PC-9 (cell line): ENCODE measurements at places on chromosomes 4 and X. TPM values are rescaled to one million over a fixed set of nuclear protein-coding genes. Genes with fewer than 3 reads are reported as not detected.

DNA sequence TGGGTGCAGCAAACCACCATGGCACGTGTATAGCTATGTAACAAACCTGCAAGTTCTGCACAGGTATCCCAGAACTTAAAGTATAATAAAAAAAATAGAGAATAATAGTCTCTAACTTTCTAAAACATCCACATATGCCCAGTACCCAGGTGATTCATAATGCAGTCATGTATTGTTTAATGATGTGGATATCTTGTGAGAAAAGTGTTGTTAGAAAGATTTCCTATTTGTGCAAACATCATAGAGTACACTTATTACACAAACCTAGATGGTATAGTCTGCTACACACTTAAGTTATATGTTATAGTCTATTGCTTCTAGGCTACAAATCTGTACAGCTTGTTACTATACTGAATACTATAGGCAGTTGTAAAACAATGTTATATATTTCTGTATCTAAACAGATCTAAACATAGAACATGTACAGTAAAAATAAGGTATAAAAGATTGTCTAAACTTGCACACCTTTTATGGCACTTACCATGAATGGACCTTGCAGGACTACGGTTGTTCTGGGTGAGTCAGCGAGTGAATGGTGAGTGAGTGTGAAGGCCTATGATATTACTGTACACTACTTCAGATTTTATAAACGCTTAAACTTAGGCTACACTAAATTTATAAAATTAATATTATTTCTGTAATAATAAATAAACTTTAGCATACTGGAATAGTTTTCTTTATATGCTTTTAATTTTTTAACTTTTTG, 232.2 kb upstream of the SLIT2 start:
- no peak for DNase-seq

- DNase-seq: no peak
Measured at GRCh38 chr4:7103607-7104365, 35.9 kb upstream of the GRPEL1 start.

DNA sequence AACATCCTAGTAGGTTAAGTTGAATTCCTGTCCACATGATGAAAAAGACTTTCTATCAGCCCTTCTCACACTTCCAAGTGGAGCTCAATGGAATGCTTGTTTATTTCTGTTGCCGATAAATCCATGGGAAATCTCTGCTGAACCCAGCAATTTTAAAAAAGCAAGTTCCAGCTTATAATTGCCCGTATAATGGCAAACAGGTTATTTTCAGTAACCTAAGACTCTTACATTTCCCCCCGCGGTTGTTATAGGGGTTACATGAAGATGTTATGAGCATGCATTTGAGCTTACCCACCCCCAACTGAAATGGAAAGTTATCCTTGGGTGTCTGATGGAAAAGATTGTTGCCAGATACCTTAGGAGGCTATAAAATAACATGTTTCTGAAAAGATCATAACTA, 136.2 kb downstream of the PALLD start:
- no peak for DNase-seq

- no peak for DNase-seq
Measured at GRCh38 chr4:26826721-26827120, 33.9 kb upstream of the STIM2 start.

GRCh38 chr4:150581641-150582051, 305 bp upstream of the MAB21L2 start:
- DNase-seq: no peak

GRCh38 chr4:151322570-151322969, 2.8 kb downstream of the SH3D19 start:
- no peak for DNase-seq

DNA sequence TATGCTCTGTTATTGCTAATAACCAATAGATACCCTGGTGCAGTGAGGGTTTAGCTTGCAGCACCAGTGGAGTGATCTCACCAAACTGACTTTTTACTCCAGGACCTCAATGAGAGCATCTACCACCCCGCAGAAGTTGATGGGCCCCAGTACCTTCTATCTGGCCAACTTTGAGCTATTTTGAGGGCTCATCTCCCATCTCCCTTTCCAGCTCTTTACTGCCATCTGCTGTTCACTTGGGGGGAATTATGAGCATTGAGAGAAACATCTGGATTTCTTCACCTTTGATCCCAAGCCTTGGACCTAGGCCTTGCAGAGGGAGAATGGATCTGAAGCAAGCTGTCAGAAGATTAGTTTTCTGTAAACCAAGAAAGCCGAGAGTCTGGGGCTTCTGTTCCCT, 143.6 kb downstream of the TMEM164 start:
- DNase-seq: no peak

GRCh38 chr4:13263967-13264525, 220.1 kb downstream of the RAB28 start:
- no peak for DNase-seq

Gene NLGN4X
- total RNA-seq: 0.31 and 0.48 TPM in 2 replicates

Gene MID1IP1
- not detected in 2 replicates for total RNA-seq

Gene TACC3
- total RNA-seq: 134 TPM in 2 replicates

Gene AGTR2
- not detected in 2 replicates for total RNA-seq

Gene DMRTC1B
- total RNA-seq: not detected in 2 replicates
